ENCODE measurements at places on chromosomes 5 and 9.

GRCh38 chr5:133480866-133481265 lies 131.5 kb downstream of the FSTL4 start:
- no peak for DNase-seq

DNA sequence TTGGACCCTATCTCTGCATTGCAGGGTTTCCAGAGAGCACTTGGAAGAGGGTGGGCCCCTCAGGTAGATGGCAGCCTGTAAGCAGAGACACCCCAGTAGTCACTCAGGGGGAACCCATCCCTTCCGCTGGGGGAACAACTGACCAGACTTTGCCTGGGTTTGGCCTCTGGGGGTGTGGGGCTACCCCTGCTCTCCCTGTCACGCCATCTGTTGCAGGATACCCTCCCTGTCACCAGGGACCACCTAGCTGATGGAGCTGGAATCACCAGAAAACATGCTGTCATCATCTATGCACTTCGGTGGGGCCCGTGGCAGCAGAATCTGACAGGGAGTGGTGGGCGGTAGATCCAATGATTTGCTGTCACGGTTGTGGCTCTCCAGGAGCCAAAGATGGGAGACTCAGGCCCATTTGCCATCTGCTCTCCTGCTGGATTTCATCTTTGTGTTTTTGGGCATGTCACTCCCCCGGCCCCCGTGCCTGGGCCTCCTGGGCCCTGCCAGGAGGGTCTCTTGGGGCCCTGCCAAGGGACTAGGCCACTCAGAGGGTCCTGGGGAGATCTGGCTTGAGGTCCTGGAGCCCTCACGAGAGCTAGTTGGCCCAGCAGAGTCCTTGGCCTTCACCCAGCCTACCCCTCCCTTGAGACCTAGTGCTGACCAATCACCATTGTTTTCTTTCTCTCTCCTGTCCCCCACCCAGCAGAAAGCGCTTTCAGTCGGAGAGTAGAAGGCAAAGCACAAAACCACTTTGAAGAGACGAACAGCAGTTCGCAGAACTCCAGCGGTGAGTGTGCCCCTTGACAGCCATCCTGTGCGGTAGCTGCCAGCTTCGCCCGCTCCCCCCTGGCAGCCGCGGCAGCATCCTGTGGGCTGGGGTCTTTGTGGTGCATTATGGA lies 45.9 kb downstream of the AMBP start:
- DNase-seq = no peak

DNA sequence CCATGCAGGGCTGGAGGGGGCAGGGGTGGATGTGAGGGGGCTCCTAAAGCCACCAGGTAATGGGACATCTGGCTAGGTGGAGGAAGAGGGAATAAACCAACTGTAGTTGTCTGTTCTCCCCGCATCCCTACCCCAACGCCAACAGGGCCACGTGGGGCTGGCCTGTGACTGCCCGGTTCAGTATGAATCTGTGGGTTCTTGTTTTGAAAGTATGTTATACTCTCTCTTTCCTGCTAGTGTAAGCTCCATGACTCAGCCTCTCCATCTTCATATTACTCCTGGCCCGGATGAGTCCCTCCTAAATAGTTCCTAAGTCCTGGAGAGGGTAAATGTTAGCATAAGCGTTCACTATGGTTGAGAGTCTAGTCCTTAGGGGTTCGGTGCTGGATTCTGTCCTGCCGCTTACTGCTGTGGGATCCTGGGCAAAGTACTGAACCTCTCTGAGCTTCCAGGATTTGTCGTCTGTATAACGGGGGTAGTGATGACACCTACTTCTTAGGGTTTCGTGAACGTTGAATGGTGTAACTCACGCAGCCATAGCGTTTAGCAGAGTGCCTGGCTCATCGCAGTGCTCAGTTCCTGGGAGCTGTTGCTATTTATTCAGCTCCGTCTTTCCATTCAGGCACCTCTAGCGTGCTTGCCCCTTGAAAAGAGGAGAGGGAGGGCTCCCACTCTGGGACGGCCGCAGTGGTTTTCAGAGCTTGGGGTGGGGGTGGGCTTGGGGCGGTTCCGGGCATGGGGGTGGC lies 28.8 kb downstream of the LHX2 start:
- DNase-seq = no peak

GRCh38 chr9:68540712-68541535 lies at the start of gene TMEM252:
Gene TMEM252, minus strand, starts transcription at chr9:68540883. Its CDS starts 69 bp downstream, at chr9:68540814.
- DNase-seq = no peak

GRCh38 chr9:134027561-134027960 lies 2.3 kb downstream of the BRD3OS start:
- DNase-seq = no peak

- no peak for DNase-seq
Measured at GRCh38 chr9:32665101-32665500, 29.6 kb upstream of the TAF1L start.

DNA sequence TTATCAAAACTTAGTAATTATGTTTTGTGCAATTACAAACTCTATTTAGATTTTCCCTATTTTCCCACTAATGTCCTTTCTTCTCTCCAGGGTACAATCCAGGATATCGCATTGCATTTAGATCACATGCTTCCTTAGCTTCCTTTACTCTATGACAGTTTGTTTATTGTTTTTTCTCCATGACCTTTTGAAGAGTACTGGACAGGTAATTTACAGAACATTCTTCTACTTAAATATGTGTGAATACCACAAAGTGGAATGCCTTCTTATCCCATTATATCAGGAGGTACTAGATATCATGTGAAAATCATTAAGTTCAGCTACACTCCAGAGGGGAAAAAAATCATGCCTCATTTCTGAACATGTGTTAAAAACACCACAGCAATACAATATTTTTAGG lies 776.6 kb upstream of the CDH9 start:
- no peak for DNase-seq

DNA sequence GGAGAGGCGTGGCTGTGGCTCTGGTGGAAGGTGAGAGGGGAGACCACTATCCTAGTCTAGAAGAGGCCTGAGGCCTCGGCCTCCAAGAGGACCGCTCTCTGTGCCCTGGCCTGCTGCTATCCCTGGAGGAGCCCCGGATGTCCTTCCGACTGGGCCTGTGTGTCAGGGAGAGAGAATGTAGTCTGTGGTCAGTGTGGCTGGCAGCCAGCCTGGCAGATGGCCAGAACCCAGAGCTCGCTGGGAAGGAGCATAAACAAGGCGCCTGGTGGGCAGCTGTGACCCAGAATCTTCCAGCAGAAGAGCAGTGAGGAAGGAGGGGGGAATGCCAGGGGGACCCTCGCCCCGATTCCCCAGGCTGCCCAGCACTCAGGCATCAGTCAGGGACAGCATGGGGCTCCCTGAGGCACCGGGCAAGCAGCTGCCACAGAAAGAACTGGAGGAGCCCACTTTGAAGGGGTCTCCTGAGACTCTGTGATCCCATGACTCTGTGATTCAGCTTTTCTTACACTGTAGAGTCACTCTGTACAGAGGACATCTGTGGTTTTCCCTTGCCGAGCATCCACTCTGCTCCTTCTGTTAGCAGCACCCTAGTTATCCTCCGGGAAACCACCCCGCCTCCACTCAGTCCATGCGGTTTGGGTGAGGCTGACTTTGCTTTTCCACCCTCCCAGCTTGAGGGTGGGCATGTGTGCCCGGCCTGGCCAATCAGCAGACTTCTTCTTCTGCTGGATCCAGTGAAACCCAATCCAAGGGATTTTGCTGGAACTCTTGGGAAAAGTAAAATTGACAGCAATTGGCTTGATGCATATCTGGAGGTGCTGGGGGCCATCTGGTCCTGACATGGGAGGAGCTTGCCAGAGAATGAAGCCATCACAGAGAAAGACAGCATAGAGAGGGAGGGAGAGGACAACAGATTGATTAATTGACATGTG lies 46.2 kb upstream of the PWWP2A start:
- no peak for DNase-seq

GRCh38 chr5:56356121-56356835 lies 123.1 kb upstream of the ANKRD55 start:
- DNase-seq = no peak

- DNase-seq = no peak
Measured at GRCh38 chr9:35380039-35380438, 109.9 kb upstream of the RUSC2 start.

DNA sequence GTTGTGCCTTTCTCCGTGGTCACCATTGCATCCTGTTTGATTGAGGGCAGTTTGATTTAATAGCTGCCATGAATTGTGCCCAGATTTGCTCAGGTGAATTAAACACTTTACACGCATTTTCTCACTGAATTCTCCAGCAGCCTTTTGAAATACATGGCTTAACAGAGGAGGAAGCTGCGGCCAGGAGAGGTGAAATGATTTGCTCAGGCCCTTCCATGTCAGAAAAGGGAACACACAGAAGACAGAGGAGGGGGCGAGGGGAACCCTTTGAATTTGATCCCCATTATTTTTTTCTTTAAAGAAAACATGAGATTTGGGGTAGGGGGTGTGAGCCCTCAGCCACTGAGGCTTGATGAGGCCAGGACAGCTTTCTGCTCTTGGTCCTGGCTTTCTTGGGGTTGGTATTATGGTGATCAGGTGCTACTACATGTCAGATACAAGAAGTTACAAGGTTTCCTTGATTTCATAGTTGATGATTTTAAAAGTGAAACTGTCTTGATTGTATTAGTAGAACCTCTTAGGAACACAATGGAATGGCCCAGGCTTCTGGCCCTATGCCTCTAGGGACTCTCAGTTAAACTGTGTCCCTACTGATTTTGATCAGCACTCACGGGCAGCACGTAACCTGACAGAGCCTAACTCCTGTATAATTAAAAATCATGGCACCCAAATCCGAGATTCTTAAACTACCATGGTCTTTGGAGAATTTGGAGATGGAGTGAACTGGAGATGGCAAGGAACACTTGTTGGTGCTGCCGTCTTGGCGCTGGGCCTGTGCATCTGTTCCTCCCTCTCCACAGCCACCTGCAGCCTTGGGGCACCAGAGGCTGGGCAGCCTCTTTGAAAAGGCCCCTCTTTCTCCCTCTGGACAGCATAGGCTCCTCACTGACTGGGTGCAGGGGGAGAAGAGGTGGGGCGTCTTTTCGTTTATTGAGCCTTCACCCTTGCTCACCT lies 107.9 kb downstream of the TRIO start:
- DNase-seq = no peak

DNA sequence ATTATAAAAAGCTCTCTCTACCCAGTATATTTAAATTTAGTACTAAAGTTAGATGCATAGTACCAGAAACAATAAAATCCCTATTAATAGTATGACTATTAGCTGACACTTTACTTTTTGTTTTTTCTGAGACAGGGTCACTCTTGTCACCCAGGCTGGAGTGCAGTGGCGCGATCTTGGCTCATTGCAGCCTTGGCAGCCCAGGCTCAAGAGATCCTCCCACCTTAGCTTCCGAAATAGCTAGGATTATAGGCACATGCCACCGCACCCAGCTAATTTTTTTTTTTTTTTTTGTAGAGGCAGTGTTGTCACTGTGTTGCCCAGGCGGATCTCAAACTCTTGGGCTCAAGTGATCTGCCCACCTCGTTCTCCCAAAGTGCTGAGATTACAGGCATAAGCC lies 8.0 kb downstream of the CCNG1 start:
- DNase-seq = no peak

- DNase-seq = no peak
Measured at GRCh38 chr5:118616281-118616680, 372.1 kb downstream of the DTWD2 start.

- DNase-seq = peak; percentile 27
Measured at GRCh38 chr5:159178978-159179377, 30.4 kb downstream of the RNF145 start.

GRCh38 chr9:111198936-111199335 lies 131.1 kb downstream of the OR2K2 start:
- DNase-seq = no peak

DNA sequence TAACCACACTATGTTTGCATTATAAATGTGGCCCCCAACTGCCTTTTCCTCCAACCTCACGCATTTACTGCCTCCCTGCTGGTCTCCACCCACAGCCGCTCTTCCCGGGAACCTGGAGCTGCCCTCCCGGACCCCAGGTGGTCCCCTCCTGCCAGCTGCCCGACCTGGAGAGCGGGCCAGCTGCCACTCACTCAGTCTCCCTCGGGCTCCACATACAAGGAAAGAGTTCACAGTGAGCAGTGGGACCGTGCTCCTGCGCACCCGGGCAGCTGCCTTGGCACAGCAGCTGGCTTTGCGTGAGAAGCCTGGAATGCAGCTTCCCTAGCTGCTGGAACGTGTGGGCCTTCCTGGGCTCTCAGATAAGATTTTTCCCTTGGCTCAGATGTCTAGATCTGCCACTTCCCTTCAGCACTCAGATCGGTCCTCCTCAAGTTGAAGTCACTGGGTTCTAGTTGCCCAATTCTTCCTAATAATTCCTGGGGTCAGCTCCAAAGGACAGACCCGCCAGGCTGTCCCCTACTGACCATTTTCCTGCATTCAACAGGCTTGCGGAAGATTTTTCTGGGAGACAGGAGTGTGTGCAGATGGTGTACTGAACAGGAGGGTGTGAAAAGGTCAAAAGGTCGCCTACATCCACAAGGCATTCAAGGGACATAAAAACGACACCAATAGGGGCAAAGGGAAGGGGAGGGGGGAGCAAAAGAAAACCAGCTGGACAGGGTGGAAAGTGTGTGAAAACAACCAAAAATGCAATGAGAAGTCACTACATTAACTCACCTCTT lies 69.1 kb downstream of the MYO10 start:
- no peak for DNase-seq

- DNase-seq = no peak
Measured at GRCh38 chr5:176373100-176373818, 8.0 kb downstream of the ARL10 start.

- DNase-seq = no peak
Measured at GRCh38 chr5:29642601-29643000, 1550.9 kb upstream of the CDH6 start.

Data from activated CD4-positive, alpha-beta T cell treated with anti-CD3 and anti-CD28 coated beads for 4 hours (primary cell).